ENCODE measurements at places on chromosomes 6 and 20.

GRCh38 chr20:22924046-22924737 lies 110.9 kb upstream of the SSTR4 start:
- DNase-seq: no peak

DNA sequence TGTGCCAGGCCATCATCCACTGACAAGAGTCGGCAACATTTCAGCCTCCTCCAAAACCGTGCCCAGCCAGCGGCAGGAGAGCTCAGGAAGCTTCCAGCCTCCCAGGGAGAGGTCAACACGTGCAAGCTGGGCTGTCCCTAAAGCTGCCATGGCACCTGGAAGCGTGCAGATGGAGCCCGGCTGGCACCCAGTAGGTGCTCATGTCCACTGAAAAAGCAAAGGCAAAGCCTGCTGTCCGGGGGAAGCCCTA lies 14.4 kb upstream of the TLDC2 start:
- DNase-seq: no peak

- DNase-seq: no peak
These were observed 5.1 kb upstream of the SCRT2 start for GRCh38 chr20:680638-681187.

DNA sequence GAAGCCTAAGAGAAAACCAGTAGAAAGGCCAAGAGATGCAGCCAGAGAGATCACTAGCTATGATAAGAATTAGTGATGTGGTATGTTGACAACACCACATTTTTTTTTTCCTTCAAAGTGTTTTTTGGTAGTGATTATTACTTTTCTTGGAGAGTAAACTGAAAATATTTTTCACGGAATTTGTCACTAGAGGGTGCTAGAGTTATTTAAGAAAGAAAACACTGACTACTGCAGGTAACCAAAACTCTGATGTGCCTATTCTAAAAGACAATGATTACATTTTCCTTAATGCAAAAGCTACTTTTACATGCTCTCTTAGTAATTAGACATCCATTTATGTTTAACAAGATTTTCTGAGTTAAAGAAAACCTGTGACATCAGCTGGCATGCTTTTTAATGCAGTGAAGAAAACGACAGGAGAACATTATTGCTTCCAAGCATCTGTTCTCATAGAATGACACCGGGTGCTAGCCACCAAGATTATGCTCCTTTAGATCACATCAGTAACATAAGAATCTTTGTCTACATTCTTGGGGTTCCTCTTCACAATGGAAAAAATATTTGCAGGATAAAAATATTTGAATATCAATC lies 28.8 kb downstream of the RWDD2A start:
- DNase-seq: peak; percentile 21

DNA sequence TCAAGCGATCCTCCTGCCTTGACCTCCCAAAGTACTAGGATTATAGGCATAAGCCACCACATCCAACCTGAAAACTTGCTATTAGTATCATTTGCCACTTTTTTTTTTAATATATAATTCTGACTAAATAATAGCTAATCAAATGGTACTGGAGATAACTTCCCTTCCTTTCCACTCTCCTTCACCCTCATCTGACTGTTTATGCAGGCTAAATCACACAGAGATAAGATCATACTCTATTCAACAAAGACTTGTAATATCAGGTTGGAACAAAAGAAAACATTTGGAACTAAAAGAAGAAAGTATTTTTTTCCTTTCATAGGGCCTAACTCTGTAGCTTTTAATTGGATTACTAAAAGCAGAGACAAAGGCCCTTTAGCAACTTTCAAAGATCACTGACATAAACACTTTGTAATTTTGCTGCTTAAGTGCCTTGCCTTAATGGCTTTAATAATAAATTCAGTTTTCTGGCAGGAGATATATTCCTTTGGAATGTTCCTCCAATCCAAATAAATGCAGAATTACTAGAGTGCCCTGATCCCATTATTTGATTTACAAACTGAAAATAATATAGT lies 198.7 kb upstream of the ASCC3 start:
- DNase-seq: no peak

- no peak for DNase-seq
These were observed 104.3 kb downstream of the RNF144B start for GRCh38 chr6:18491308-18492045.

DNA sequence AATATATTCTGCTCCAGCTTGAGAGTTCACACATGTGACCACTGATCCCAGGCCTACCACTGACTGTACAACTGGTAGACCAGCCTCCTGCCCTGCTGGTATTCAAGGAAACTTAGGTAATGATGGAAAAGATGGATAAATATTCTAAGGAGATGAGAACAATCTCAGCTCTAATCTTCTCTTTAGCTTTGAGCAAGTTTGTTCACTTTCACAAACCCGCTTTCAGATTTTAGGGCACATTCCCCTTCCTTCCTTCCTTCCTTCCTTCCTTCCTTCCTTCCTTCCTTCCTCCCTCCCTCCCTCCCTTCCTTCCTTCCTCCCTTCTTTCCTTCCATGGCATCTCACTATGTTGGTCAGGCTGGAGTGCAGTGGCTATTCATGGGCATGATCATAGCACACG lies 88.2 kb upstream of the PHACTR1 start:
- DNase-seq: no peak

GRCh38 chr20:34773726-34774125 lies 51.7 kb downstream of the NCOA6 start:
- DNase-seq: peak; percentile 57

- DNase-seq: peak; percentile 97
These were observed 3.6 kb upstream of the CCN2 start for GRCh38 chr6:131954775-131955107.

DNA sequence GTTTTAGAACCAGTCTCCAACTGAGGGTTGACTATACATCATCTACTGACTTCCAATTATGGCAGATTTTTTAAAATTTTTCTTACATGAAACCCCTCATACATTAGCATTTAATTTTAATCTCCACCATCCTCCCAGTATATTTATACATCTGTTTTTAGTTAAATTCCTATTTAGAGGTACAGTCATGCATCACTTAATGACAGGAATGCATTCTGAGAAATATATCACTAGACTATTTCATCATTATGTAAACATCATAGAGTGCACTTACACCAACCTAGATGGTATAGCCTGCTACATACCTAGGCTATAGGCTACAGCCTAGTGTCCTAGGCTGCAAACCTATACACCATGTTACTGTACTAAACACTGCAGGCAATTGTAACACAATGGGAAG lies 316.7 kb upstream of the MARCKS start:
- DNase-seq: peak; percentile 73

- peak; percentile 32 for DNase-seq
These were observed 50.5 kb downstream of the EBF4 start for GRCh38 chr20:2742934-2743559.

- DNase-seq: no peak
These were observed 73.6 kb downstream of the FILIP1 start for GRCh38 chr6:75419980-75420379.

DNA sequence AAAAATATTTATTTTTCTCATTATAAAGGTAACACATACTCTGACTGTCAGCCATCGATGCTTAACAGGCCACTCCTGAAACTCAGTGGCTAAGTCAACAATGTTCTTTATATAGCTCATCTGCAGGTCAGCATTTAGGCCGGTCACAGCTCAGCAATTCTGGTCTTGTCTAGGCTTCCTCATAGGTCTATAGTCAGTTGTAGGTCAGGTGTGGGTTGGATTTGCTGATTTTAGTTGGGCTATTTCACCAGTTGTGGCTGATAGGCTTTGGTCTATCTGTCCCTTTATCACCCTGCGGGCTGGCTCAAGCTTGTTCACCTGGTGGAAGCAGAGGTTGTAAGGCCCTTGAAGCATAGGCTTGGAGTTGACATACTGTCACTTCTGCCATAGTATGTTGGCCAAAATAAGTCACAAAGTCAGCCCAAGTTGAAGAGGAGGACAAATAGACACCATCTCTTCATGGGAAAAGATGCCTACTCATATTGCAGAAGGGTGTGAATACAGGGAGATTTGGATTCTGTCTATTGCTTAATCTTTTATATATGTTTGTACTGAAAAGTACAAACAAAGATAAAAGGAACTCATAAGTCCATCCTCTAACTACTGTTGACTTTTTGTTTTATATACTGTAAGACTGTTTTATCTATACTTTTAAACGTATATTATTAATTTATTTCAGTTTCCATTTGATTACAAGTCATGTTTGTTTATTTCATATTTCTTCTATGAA lies 75.0 kb downstream of the BCKDHB start:
- DNase-seq: no peak

- DNase-seq: no peak
These were observed 127.5 kb upstream of the CCDC28A start for GRCh38 chr6:138645976-138646640.

- no peak for DNase-seq
These were observed 244.9 kb downstream of the THBS2 start for GRCh38 chr6:169008641-169009257.

- DNase-seq: peak; percentile 96
These were observed 114.7 kb downstream of the PSMB1 start for GRCh38 chr6:170438402-170438753.

DNA sequence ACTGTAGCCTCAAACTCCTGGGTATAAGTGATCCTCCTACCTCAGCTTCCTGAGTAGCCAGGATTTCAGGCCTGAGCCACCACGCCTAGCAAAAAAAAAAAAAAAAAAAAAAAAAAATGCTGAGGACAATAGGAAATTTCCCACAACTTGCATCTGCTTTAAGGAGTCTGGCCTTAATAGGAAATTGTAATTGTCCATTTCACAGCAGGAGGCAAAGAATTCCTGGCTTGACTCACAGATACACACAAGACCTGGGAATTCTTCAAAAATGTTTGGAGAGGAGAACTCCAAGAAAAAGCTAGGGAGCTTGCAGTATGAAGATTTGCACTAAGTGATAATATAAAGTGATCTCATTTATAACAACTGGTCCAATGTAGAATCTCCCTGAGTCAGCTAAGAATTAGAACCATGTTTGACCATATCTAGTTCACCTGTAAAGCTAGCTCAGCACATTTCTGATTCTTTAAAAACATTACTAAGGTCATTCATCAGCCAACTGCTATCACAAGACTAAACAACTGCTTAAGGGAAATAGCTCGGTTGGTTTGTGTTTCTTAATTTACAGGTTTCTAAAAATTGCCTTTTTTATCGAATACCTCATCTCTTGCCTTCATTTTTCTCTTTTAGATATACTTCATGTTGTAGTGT lies 80.2 kb upstream of the SLC2A12 start:
- DNase-seq: peak; percentile 29

- no peak for DNase-seq
These were observed 40.4 kb upstream of the NAA20 start for GRCh38 chr20:19976595-19977372.

- no peak for DNase-seq
These were observed 39.7 kb upstream of the ASIP start for GRCh38 chr20:34201531-34201930.

DNA sequence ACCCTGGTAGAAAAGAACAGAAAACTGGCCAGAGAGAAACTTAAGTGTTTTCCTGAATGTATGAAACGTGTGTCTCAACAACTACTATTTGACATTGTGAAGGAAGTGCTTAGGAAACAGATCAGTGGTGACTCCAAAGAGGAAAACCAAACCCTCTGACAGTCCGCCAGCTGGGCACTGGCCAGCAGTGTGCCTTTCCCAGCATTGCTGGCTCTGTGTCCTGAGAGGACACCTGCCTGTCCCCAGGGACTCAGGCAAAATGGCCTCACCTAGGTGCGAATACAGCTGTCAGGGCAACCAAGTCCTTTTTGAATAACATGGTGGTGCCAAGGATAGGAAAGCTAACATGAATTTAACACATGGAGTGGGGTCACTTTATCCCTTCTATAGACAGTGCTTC lies 72.5 kb downstream of the NDUFAF5 start:
- no peak for DNase-seq

GRCh38 chr6:112004201-112005012 lies 49.5 kb upstream of the CCN6 start:
- DNase-seq: no peak

GRCh38 chr20:57579898-57580447 lies 19.1 kb downstream of the PCK1 start:
- DNase-seq: no peak

DNA sequence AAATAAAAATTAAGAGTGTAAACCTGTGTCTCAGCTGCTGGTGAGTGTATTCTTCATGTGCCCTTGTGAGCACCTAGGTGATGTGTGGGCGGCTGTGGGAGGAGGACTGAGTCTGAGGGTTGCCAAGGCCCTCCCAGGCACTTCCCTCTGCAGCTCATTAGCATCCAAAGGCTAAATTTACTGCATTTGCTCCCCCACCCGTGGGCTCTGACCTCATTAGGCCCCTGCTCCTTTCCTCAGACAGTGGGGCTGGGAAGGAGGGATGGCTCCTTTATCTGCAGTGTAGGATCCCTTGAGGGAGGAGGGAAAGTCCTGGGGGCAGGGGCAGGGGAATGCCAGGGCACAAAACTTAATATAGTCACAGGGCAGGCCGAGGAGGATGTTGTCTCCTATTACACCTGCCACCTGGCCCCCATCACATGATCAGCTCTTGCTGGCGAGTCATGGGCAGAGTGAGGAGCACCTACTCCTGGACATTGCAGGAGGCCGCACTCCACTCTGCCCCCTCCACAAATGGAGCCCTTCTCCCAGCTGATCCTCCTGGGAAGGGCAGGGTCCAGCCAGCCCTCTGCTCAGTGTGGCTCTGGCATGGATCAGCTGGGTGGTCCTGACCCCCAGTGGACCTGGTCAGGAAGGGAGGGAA lies 133.2 kb downstream of the MRPL14 start:
- DNase-seq: no peak

GRCh38 chr6:118135371-118135770 lies 228.3 kb downstream of the SLC35F1 start:
- no peak for DNase-seq

- no peak for DNase-seq
These were observed 83.5 kb upstream of the PLN start for GRCh38 chr6:118464620-118465019.

GRCh38 chr6:11139051-11139960 lies 27.8 kb upstream of the ERVFRD-1 start:
- DNase-seq: no peak

- no peak for DNase-seq
These were observed 74.8 kb upstream of the PLCB4 start for GRCh38 chr20:8994045-8994444.

GRCh38 chr6:46103441-46104115 lies 26.2 kb upstream of the ENPP4 start:
- DNase-seq: no peak

DNA sequence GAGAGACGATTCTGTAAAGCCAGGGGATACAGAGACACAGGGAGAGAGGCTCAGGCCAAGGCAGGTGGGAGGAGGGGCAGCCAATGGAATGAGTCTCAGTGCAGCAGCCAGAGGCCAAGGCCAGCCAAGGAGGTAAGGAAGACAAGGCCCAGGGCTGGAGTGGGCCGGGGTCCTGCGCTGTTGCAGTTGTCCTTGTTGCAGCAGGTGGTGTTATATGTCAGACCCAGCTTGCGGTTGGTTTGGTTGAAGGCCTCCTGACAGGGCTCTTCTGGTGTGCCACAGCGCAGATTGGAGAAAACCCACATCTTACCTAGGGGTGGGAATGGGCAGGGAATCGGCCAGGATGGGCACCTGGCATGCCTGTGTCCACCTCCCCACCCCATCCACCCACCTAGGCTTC lies 2.5 kb downstream of the LY6G6C start:
- no peak for DNase-seq

- DNase-seq: no peak
These were observed 260.5 kb upstream of the MARCKS start for GRCh38 chr6:113596387-113597230.

- no peak for DNase-seq
These were observed 11.0 kb upstream of the ARMC12 start for GRCh38 chr6:35725721-35726438.
